ENCODE measurements at places on chromosomes 3 and 15. TPM values are rescaled to one million over a fixed set of nuclear protein-coding genes. Genes with fewer than 3 reads are reported as not detected.
A peak's percentile ranks its signal among the peaks of the same experiment; 100 is the strongest.

Gene PCCB
- total RNA-seq: 48.3 TPM

Gene CLDN1
- total RNA-seq: 0.13 TPM

Gene TMEM108
- not detected for total RNA-seq

- DNase-seq: peak; percentile 92
These were observed 458.5 kb upstream of the ARRDC4 start for GRCh38 chr15:97502038-97502437.

DNA sequence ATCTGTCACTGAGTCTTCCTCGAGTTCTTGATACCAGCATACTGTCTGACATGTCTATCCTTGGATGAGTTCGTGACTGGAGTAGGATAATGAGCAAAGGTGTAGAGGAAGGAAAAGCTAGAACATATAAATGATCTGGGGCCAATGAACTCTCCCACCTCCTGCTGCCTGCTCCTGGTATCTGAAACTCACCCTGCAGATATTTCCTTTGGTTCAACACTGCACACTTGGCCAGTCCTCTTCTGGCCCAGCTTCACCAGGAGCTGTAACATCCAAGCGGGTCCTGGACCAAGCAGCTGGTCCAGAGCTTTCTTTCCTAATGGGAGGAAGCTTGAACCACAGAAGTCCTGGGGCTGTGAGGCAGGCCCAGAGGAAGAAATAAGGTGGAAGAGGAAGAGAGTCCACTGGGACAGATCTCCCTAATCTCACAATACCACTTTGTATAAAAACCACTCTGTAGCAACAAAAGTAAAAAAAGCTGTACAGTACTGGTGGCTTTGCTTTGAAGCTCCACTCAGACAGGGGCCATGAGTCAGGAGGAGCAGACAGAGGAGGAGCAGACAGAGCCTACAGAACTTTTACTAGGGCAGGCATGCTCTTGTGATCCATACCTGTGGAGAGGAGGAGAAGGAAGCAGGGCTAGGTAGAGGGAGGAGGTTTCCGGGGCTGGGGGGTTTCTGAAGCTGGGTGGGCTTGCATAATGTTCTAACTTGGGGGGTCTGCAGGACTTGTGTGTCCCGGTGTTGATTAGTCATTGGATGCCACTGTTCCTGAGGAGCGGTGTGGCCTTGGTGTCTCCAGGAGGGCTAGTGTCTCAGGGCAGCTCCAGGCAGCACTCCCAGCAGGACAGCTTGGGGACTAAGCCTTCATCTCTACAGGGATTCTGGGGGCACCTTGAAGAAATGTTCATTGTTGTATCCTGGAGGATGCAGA lies 166.9 kb downstream of the ABHD5 start:
- DNase-seq: no peak

DNA sequence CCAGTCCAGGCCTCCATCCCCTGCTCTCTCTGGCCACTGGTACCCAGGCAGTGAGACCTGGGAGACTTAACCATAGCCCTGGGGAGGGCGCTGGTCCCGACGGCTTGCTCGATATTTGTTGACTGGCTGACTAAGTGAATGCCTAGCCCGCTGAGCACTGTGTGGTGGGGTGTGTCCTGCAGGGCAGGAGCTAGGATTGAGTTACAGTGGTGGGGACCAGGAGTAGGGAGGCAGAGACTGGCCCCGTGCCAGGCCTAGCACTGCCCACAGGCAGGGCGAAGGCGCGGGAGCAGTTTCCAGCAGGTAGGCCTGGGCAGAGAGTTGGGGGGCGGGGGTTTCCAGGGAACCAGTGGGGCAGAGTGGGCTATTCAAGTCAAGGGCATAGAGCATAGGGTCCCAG lies at the start of gene VILL:
TSS of gene VILL (plus strand) at position 260 of the 400 bp plus-strand sequence. CDS start 2,887 bp downstream, outside the sequence.
- DNase-seq: no peak

DNA sequence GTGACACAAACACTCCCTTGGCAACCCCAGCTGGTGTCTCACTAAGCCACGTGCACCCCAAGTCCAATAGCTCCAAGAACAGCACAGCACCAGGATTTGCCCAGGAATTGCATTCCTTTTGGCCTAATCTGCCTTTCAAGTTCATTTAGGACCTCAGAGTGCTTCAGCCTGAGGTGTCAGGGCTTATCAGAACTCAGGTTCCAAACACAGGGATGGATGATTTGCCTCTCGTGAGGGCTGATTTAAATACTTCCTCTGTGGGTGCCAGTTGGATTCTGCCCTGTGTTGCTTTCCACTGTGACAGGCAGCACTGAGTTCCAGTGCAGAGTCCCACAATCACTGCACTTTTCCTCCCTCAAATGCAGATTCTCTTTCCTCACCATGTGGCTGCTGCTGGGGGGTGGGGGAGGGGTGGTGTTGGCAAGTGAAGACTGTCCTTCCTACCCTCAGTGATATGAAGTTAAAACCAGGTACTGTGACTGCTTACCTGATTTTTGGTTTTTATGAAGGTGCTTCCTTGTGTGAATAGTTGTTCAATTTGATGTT lies 204.3 kb upstream of the STAC start:
- DNase-seq: no peak

DNA sequence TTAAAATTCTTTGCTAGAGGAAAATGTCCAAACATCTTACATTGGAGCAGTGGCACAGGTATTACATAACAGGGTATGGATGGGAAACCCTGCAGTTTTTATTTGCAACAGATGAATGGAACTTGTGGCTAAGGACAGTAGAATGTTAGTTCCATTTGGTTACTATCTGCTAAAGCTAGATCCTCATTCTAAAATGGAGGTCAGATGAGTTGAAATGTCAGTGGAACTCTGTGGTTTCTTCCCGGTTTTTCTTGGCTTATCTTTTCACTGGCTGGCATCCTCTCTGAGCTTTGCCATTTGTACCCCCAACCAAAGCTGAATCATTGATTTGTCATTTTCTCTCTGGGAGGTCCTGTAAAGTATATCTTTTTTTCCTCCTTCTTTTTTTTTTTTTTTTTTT lies 68.9 kb downstream of the ARMC8 start:
- DNase-seq: no peak

DNA sequence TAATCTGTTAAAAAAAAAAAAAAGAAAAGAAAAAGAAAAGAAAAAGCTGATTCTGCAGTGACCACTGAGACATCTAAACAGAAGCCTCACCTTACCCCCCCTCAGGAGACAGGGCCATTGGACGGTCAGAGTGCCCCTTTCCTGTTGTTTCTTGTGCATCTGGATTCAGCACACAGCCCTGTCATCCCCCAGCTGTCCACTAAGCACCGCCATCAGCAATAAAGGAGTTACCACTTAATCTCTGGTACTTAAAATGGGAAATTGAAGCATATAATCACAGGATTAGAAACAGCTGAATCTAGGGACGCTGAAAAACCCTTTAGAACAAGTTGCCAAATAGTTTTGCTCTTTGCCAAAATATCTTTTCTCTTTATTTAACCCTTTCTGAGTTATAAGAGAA lies 62.5 kb downstream of the TRIM69 start:
- DNase-seq: peak; percentile 49

DNA sequence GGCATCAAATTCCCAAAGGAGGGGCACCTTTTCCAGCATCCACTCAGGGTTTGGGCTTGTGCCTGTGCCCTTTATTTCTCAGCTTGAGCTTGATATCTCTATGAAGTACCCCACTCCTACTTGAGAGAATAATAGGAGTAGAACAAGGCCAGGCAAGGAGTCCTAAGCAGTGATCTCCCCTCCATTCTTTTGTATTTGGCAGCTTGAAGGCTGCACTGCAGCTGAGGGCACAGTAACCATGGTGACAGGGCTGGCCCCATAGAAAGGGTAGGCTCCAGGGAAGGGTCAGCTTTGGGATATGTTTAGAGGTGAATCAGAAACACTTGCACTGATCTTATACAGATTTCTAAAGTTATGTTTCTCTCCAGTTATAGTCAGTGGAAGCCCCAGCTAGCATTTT lies 145.4 kb upstream of the SLC24A5 start:
- no peak for DNase-seq

DNA sequence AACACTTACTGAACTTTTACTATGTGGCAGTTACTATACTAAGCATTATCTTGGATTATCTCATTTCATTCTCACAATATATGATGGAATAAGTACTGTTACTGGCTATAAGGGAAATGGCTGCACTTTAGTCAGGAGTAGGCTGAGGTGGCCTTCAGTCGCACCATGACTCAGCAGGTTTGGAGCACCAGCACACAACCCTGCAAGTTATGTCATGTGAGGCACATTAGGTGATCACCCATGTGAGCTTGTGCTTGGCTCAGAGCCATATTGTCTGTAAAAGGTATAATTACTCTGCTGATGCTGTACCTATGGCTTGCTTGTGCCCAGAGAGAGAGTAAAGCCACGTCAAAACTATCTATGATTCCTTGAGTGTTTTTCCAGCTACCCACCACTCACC lies 54.1 kb upstream of the TIPARP start:
- DNase-seq: peak; percentile 9

- peak; percentile 24 for DNase-seq
These were observed 5.3 kb upstream of the STRA6 start for GRCh38 chr15:74207652-74208440.
